ENCODE measurements at places on chromosomes 5 and 9. TPM values are rescaled to one million over a fixed set of nuclear protein-coding genes. Genes with fewer than 3 reads are reported as not detected.

DNA sequence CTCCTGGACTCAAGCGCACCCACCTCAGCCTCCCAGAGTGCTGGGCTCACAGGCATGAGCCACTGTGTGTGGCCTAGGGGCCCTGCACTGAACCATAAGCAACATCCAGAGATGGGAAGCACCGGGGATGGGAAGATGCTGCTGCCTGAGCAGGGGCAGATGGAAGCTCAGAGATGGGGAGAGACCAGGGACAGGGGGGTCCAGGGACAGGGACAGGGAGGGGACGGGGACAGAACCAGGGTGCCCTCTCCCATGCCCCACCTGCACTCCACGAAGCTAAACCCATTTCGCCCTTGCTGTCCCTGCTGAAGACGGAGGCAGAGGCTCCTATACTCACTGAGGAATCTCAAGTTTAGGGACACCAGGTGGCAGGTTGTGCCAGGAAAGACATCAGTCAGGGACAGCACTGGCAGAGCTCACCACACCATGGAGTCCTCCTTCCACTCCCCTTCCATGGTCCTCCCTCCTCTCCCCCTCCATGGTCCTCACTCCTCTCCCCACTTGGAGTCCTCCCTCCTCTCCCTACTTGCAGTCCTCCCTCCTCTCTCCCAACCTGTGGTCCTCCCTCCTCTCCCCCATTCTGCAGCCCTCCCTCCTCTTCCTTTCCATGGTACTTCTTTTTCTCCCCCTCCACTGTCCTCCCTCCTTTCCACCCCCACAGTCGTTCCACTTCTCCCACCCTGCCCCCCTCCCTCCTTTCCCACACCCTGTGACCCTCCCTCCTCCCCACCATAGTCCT is 45.5 kb upstream of the LRRC14B start:
- no peak for DNase-seq

DNA sequence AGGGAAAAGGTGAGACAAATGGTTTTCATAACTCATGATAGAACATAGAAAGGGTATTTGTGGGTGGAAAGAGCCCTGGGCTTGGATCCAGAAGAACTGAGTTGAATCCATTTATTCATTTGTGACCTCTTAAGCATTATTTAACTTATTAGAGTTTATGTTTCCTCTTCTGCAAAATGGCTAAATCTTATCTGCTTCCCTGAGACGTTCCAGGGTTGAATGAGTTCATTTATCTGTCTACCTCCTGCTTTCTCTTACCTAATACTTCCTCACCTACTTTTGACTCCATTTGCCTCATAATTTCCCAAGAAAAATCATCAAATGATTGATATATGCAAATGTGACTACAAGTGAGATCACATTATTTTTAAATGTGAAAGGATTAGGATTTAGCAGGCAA is 152.7 kb upstream of the GAS1 start:
- no peak for DNase-seq

DNA sequence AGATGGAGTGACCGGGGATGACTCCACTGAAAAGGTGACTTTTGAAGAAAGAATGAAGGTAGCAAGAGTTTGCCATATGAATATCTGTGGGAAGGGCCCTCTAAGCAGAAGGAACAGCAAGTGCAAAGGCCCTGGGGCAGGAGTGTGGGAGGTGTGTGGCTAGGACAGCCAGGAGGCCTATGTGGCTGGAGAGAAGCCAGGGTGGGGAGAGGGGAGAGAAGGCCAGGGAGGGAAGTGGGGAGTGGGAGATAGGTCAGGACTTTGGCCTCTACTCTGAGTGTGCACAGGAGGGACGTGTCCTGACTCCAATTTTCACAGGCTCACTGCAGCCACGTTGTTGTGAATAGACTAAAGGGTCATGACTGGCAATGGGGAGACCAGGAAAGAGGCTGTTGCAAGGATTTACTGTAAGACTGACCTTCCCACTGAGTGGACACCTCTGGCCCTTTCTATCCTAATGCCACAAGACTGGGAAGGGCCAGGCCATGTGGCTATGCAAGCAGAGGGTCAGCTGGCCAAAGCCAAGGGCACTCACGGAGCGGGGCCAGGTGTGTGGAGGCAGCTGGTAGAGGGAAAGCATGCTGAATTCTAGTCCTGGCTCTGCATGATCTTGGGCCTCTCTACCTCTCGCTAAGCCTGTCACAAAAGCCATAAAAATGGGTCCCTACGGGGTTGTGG is 172.4 kb downstream of the PAX5 start:
- no peak for DNase-seq

DNA sequence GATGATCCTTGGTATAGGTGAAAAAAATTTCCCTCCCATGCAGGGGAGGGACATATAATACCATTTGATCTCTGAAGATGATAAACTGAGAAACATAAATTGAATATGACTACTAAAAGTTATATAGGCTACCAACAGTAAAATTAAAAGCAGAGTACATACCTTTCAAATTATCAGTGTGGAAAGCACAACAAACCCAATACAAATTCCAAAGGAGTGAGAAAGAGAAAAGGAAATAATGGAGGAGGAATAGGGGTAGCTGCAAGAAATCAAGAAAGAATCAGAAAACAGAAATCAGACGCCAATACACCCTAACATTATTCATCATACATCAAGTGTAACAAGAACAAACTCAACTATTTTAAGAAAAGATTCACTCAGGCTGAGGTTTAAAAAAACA is 17.7 kb downstream of the GNAQ start:
- DNase-seq: no peak

DNA sequence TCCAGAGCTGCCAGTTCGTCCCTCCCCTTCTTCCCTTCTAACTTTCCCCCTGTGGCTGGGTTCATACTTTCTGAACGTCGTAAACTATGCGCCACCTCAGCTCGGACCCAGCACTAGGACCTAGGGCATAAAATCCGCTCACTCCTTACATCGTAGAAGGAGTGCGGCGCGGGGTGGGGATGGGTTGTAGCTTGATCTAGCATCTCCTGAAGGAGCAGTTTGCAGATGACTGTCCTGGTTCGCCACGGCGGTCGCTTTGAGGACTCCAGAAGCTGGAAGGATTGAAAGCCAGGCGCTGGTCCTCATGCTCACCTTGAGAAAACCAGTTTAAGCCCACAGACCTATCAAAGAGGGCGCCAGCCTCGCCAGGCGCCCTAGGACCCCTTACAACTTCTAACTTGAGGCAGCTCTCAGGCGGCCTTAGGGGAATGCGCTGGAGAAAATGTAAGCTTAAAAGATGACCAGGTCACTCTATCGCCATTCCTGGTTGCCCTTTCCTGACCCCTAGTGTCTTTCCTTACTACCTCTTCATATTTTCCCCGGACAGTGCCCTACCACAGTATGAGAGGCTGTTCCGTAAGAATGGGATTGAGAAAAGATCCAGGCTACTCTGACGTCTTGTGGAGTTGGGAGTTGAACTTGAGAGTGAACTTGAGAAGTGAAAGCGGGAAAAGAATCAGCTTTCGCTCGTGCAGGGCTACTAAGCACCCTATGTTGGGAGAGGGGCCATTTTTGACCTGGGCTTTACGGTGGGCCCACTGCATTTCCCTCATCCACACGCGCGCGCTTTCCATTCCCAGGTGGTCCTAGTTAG is 2.8 kb downstream of the RORB start:
- peak; percentile 5 for DNase-seq

- DNase-seq: peak; percentile 13
These were observed 6.7 kb upstream of the BRINP1 start for GRCh38 chr9:119375892-119376291.

The BAAT gene
- not detected for total RNA-seq

DNA sequence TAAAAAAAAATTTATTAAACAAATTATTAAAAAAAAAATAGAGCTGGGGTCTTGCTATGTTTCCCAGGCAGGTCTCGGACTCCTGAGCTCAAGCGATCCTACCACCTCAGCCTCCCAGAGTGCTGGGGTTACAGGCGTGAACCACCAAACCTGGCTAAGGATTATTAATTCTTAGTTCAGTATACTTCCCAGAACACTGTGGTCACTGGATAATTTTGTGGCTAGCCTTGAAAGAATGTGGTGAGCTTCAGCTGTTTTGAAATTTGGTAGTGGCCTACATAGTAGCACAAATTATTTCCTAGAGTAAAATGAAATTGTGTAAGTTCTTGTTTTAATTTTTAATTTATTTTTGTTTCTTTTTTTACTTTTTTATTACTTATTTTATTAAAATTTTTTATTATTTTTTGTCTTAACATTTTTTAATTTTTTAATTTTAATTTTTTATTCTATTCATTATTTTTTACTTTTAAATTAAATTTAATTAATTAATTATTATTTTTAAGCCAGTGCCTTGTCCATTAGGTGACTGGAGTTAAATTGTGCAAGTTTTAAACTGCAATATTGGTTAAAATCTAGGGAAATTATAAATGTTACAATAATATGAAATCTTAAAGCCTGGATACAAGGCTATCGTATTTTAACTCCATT is 23.0 kb downstream of the ARRDC3 start:
- peak; percentile 58 for DNase-seq

DNA sequence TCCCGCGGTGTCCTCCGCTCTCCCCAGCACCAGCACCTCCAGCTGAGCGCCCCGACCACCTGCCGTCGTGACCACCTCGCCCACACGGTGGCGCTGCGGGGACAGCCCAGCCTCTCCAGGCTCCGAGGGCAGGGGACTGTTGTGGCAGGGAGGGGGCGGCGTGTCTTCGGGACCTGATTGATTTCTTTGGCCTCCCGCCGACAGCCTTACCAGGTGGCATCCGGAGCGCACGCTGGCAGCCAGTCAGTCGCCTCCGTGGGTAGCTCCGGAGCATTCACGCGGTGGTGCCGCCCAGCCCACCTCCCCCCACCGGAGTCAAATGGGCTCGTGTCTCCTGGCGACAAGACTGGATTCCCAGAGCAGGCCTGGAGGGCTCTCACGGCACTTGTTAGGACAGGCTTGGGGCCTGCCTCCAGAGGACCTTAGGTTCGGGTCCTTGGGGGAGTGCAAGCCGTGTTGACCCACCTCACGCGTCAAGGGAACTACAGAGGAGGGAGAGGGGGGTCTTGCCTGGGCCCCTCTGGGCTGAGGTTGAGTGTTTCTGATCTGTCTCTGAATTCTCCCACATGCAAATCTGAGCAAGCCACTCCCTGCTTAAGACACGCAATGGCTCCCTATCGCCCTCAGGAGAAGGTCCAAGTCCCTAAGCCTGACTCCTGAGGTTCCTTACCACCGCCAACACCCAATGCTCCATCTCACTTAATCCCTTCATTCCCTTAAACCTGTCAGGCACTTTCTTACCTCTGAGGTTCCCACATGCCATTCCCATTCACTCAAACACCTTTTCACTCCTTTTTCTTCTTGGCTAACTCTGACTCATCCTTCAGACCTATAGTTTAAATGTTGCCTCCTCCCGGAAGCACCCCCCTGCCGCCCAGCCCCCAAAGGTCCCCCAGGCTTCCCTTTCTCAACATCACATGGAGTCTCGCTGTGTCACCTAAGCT is 51.2 kb upstream of the GGTA1 start:
- DNase-seq: peak; percentile 68

DNA sequence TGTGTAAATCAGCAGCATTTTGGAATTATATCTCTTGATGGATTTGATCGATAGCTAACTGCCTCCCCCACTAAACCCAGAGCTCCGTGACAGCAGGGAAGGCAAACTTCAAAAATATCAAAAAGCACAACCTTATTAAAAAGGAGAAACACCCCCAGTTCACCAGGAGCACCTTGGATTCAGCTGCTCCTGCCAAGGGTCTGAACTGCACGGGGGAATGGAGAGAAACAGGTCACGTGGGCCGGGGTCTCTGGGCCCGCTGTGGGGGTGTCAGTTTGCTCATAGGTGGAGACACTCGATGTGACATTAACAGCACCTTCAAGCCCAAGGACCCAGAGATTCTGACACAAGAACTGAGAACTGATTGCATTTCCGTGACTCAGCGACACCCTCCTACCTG is 1.1 kb upstream of the SLC34A1 start:
- DNase-seq: no peak

GRCh38 chr5:92822183-92822582 is 758.8 kb downstream of the NR2F1-AS1 start:
- no peak for DNase-seq

DNA sequence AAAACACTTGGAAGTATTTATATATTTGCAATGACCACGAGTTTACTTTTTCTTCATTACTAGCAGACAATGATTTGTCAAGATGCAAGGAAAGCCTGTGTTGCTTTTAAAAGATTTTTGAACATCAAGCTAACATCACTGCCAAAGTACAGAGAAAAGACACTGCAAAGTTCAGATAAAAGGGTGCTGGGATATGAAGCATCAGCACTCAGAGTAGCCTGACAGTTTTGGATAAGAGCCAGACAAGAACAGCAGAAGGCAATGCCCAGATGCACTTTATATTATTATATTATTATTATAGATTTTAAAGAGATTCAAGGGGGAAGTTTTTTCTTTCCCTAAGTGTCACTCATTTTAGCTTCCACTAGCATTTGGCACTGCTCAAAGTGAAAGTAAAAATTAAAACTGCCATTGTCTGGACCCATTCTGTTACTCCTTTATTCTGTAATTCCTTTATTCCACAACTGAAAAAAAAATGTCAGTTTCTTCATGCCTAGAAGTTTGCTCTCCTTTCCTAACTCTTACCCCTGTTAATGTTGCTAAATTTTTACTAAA is 240.6 kb downstream of the EFNA5 start:
- no peak for DNase-seq

DNA sequence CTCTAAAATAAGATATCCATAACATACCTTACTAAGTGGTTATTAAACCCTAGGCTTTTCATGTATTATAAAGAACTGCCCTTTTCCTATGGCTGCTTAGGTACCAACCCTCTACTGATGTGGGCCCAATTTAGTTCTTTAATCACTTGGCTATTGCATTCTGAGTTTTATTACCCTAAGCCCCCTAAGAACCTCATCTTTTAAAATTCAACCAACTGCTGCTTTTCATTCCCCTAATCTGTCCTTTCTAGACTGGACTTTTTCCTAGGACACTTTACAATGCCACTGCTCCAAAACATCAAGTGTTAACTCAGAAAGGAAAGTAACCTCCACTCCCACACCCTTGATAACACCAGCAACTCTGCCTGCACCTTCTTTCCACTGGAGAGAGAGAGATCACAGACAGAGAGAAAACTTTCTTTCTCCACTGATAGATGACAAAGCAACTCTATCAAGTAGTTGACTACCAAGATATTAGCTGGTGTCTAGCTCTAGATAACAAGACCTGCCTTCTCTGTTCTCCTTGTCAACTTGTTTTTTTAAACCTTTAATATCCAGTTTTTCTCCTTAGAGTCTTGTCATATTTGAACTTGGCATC is 27.3 kb downstream of the ELL2 start:
- DNase-seq: no peak

GRCh38 chr9:81605170-81605670 is 84.1 kb downstream of the TLE1 start:
- DNase-seq: no peak

- DNase-seq: peak; percentile 72
These were observed 2.0 kb downstream of the BRD3 start for GRCh38 chr9:134065612-134066419.

Data from M059J (cell line).